ENCODE measurements at places on chromosomes 16 and 17.

DNA sequence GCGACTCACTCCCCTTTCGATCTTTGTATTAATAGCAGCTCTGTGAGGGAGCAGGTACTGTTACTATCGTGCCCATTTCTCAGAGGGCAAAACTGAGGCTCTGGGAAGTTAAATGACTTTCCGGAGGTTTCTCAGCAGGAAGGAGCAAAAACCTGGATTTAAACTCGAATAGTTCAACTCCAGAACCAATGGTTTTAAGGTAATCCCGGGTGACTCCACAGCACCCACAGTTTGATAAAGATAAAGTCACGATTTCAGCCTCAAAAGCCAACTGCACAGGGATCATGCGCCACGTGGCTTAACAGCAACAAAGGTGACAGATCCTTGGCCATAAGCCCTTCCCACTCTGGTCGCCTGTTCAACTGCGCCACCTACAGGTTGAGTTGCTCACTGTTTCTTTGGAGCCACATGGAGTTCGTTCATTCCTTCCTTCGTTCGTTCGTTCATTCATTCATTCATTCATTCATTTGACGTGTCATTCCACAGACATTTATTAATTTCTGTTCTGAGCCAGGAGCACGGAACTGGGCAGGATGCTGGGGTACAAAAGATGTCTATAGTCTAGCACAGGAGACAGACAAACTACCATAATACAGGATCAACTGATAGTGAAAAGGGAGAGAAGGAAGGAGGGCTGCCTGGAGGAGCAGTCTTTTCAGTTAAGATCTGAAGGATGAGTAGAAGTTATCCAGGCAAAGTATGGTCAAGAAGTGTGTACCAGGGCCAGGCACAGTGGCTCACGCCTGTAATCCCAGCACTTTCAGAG, 134.8 kb downstream of the HS3ST2 start:
- DNase-seq: no peak

GRCh38 chr17:74452841-74453661, 13.4 kb upstream of the CD300A start:
- DNase-seq: no peak

DNA sequence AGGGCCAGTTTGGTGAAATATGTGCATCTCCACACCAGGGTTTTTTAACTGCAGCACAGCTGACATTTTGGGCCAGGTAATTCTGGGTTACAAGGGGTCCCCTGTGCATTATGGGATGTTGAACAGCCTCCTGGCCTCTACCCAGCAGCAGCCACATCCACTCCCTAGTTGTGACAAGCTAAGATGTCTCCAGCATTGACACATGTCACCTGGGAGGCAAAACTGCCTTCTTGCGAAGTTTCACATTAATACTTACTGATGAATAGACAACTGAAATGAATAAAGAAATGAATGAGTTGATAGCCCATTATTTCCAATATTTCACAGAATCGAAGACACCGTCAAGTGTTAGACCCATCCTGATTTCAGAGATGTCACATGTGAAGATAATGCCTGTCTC, 383.7 kb downstream of the CPPED1 start:
- no peak for DNase-seq

DNA sequence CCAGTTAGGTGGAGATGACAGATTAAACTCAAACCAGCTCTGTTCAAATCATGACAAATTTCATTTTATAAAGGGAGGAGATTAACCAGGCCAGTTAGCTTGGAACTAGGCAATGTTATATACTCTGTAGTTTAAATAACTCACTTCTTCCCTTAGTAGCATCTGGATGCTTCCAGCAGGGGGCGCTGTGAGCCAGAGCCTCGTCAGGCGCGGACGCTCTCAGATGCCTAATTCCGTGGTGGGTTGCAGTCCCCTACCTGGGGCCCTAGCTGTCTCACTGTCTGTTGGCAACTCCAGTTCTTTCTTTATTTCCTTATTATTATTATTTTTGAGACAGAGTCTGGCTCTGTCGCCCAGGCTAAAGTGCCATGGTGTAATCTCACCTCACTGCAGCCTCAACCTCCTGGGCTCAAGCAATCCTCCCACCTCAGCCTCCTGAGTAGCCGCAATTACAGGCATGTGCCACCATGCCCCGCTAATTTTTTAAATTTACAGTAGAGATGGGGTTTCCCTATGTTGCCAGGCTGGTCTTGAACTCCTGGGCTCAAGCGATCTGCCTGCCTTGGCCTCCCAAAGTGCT, 17.3 kb upstream of the WFDC1 start:
- DNase-seq: no peak

DNA sequence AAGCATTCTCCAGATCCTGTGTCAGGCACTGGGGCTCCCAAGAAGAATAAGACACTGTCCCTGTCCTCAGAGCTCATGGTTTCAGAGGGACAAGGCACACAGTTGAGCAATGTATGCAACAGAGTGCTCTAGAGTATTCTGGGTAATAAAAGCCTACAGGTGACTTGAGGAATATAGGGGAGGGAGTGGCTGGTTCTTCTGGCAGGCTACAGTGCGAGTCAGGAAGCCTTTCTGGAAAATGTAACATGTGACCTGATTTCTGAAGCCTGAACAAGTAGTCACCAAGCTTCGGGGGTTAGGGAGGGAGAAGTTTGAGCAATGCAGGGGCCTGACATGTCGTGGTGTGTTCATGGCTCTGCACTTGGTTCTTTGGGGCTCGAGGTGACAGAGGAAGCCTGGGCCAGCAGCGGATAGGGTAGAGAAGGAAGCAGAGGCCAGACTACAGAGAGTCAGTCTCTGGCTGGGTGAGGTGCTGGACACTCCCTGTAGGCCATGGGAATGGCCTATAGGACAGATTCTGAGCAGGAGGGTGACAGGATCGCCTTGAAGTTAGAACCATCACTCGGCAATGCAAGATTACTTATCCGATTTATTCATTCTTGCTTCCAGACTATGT, 16.0 kb upstream of the LRRC75A start:
- no peak for DNase-seq

GRCh38 chr16:74320707-74321106, 24.1 kb downstream of the PSMD7 start:
- DNase-seq: no peak

- no peak for DNase-seq
Observed at GRCh38 chr16:17556276-17557052, 85.7 kb upstream of the XYLT1 start.

GRCh38 chr17:45090711-45091110, 29.6 kb downstream of the NMT1 start:
- DNase-seq: no peak

DNA sequence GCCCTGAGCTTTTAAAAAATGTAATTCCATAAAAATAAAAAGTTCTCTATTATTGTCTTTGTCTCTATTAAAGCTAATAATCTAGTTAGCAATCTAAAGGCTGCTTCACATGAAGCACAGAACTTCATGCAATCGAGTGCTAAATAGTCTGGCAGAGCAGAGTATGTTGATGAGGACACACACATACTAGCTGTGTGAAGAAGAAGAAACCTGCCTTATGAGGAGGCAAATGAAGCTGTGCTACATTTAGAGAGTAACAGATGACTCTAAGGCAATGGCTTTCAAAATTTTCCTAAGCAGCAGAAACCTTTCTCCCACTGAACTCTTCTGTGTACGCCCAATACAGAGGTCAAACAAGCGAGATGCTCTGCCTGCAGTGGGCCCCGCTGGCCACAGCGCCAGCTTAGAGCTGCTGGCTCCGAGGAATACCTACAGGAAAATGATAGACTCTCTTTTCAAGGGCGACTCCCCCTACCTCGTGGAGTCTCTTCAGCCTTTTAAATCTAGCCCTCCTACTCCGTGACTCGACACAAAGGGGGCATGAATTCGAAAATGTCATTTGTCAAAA, 39.2 kb downstream of the GNA13 start:
- DNase-seq: no peak

GRCh38 chr16:78489631-78490030, 390.2 kb downstream of the WWOX start:
- no peak for DNase-seq

- no peak for DNase-seq
Observed at GRCh38 chr17:59001158-59001814, 105.4 kb downstream of the TRIM37 start.

DNA sequence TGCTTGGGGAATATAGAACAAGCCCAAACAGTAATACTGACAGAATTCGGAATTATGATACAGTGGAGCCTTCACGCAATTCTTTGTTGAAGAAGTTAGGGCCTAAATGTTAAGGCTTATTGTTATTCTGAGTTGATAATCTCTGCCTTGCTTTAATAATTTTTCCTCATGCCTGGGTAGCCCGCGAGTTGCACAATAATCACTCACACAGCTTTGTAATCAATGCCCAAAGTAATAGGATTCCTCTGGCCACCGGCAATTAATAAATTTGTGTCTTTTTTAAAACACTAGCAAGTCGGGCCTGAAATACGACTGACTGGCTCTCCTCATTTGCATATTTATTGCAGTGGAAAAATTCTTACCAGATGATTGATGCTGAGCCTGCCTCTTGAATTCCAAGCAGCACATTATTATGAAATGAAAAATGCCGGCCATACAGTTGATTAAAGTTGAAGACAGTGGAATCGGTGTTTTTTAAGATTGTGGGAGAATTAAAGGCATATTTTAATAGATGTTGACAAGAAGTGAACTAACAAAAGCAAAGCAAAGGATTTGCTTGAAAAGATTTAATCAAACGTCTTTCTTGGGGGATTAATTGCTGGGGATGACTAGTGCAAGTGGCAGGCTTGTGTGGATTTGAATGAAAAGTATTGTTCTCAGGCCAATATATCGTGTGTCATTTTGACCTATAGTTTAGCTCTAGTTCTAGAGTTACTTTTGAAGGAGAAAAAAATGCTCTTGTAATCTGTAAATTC, 30.2 kb downstream of the AATF start:
- DNase-seq: no peak

- no peak for DNase-seq
Observed at GRCh38 chr16:56510544-56510943, 9.3 kb downstream of the BBS2 start.

GRCh38 chr17:77872199-77872598, 86.3 kb upstream of the TNRC6C start:
- DNase-seq: no peak

DNA sequence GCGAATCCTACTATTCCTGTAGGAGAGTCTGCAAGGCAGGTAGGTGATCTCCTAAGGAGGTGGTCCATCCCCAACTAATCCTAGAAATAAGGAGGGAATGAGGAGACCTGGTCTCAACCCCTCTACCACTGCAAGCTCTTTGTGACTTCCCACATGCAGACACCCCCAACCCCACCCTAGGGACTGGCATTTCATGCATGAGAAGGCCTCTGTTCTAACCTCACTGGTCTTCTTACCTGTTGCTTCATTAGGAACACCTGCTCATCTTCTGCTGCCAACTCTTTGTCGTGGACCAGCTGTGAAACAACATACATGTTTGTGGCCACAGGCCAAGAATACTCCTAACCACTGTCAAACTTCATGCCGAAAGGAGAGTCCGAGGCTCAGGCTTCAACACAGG, 22.6 kb downstream of the DYNC1LI2 start:
- no peak for DNase-seq

GRCh38 chr17:74272731-74273201, 1.3 kb upstream of the DNAI2 start:
- DNase-seq: no peak

GRCh38 chr17:35740216-35740615, 8.8 kb downstream of the RASL10B start:
- DNase-seq: no peak

DNA sequence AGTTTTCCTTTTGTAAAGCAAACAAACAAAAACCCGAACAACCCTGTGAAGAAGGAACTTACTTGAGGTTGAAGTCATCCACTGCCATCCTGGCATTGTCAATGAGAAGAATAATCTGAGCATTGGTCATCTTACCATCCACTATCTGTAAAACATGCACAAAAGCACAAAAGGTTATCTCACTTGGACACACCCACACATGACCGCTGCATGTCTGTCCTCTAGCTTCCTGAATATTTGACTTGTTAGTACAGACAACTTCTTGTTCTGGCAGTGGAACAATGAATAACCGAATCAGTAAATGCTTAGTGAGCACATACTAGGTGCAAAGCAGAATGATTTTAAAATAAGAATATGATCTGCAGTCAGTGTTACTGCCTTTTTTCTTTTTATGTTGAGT, 6.1 kb downstream of the KRT23 start:
- no peak for DNase-seq

- DNase-seq: no peak
Observed at GRCh38 chr17:40431231-40431602, 12.0 kb upstream of the IGFBP4 start.

DNA sequence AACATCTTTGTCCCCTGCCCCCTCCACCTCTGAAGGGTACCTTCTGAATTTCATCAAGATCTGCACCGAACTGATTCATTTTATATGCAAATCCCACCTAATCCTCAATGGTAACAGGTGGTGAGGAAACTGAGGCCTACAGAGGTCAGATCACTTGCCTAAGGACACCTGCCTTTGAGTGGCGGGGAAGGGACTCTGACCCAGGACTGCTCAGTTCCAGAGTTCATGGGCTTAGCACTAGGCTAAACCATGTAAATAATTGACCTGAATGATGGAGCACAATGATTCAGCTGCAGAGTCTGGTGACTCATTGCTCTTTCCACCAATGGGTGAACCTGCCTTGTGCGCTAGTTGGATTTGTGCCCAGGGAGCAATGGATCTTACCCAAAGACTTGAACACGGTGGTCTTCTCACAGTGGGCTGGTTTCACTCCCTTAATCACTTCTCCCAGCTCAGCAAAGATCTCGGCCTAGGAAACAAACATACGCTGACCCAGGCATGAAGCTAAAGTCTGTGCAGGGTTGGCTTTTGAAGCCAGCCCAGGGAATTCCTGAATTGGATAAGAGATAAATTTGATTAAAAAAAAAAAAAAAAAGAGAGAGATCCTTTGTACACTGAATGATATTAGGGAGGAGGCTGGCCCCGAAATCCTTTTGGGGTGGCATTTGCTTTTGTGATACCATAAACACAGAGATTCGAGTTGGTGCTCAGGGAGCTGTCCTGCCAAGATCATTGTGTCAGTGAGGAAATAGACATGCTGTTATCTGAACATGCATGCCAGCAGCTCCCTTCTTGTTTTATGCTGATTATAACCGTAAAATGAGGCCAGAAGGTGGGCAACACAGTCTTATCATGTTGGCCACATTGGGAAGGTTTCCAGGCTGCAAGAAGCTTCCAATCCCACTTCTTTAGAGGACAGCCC, 17.0 kb downstream of the CRYM start:
- DNase-seq: no peak

- no peak for DNase-seq
Observed at GRCh38 chr16:89918453-89919347, at the start of gene MC1R. Gene MC1R, plus strand, starts transcription at chr16:89918862. Its CDS starts 397 bp downstream, at chr16:89919259.

DNA sequence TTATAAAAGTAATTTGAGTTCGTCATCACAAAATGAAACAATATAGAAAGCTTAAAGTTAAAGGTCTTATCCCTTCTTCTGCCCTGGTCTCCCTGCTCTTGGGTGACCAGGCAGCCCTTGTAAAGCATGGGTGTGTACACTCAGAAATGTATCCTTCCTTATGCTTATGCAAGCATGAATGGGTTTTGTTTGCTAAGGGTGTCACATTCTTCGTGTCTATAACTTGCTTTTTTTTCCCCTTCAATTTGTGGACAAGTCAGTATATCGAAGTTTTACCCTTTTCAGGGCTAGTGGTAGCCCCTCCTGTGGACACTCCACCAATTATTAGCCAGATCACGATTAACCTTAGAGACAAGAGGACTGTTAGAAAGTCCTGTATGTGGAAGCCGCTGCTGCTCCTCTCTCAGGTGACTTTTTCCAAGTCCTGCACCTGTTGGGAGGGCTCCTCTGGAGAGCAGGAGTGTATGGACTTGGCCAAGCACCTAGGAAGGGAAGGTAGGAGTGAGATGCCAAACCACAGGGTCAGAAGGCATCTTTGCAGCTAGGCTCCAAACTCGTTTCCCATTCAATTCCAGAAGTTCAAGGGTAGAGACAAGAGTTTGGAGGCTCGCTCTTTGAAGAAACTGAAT, 50.9 kb downstream of the LDHD start:
- DNase-seq: no peak

All from cortex of kidney (tissue), 1 donor.